Lower lobe of right lung (tissue), 2 donors: ENCODE measurements at places on chromosomes 2 and 18.

GRCh38 chr2:50309503-50309902 lies 722.4 kb downstream of the NRXN1 start:
- DNase-seq: no peak

DNA sequence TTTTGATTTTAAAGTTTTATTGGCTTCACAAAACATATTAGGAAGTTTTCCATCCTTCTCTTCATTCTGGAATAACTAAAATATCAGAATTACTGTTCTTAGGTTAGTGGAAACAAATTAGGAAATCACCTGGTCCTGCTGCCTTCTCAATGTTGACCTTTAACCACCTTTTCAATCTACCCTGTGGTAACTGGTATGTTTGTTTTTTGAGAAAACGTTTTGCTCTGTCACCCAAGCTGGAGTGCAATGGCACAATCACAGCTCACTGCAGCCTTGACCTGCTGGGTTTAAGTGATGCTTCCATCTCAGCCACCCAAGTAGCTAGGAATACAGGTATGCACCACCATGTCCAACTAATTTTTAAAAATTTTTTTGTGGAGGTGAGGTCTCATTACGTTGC lies 28.4 kb downstream of the ACYP2 start:
- DNase-seq: no peak

- no peak for DNase-seq
Observed at GRCh38 chr18:55024564-55024963, 65.3 kb upstream of the CCDC68 start.

- no peak for DNase-seq
Observed at GRCh38 chr2:132910432-132910831, 240.4 kb upstream of the LYPD1 start.

- DNase-seq: no peak
Observed at GRCh38 chr18:44673256-44673880, 7.3 kb upstream of the SETBP1 start.

DNA sequence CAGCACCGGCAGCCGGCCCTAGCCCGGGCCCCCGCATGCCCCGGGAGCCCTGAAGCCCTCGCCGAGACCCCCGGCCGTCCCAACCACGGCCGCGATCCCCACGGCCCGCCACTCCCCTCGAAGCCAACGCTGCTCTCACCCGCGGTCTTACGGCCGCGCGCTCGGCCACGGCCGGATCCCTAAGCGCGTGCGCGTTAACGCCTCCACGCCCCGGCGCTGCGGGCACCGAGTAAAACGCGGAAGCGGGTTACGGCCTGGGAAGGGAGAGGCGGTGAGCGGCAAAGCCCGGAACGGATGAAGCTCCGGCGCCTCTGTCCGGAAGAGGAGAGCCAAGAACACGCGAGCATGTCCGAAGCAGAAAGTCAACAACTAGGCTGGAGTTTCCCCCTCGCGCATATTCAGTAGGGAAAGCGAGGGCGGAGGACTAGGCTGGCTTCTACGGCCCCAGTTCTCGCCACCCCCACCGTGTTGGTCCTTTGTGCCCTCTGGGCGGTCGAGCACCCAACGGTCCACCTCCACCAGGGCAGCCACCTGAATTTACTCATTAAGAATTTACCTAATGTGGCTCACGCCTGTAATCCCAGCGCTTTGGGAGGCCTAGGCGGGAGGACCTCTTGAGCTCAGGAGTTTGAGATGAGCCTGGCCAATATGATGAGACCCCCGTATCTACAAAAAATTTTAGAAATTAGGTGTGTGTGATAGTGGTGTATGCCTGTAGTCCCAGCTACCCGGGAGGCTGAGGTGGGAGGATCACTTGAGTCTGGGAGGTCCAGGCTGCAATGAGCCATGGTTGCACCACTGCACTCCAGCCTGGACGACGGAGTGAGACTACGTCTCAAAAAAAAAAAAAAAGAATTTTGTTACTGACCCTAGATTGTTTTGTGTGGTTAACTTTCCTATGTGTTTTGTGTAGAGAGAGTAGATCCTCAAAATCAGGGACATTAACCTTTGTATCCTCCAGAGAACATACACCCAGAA lies at the start of gene KANSL3:
Gene KANSL3, minus strand, starts transcription at position 169 of the 978 bp plus-strand sequence. CDS start 1,177 bp downstream, outside the sequence.
- peak; percentile 94 for DNase-seq
